ENCODE measurements at places on chromosomes 12 and 14. TPM values are rescaled to one million over a fixed set of nuclear protein-coding genes. Genes with fewer than 3 reads are reported as not detected.

GZMB gene
- total RNA-seq: 0.83 TPM

MGAT4C gene
- 3.3 TPM for total RNA-seq

SLC35E3 gene
- total RNA-seq: 6.2 TPM

NGB gene
- not detected for total RNA-seq

PTCSC3 gene
- total RNA-seq: not detected

- no peak for DNase-seq
These were observed 36.2 kb downstream of the MED13L start for GRCh38 chr12:116241157-116241759.

LRP6 gene
- total RNA-seq: 20.3 TPM

ARHGDIB gene
- total RNA-seq: 28.1 TPM

RTL1 gene
- not detected for total RNA-seq

DNA sequence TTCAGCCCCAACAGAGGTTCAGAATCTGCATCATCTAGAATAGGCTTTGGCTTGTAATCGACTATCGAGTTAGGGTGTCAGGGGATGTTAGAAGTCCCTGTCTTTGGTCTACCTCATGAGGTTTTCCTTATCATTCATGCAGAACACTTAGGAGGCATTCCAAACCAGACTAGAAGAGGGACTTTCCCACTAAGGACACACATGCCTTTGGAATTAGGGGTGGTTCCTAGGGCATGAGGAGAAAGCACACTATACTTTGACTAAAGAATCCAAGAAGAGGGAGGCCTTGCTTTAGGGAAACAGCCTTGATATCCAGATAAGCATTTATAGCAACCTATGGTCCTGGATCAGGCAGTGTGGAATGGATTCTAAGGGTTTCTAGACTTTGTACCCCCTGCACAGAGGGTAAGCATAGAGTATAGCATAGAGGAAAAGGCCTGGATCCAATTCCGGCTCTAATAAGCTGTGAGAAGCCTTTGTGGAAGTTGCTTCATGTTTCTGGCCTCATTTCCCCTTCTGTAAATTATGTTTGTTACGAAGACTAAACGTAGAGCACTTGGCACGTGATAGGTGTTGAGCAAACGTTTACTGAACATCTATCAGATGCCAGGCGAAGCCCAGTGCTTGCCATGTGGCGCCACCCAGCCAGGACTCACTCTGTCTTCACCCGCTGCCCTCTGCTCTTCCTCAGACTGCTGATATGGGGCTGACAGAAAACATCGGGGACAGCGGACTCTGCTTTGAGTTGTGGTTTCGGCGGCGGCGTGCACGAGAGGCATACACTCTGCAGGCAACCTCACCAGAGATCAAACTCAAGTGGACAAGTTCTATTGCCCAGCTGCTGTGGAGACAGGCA, 13.2 kb downstream of the ZNF219 start:
- DNase-seq: peak; percentile 67

- DNase-seq: no peak
These were observed 136.6 kb downstream of the LMNTD1 start for GRCh38 chr12:25416516-25416915.

NEUROD4 gene
- not detected for total RNA-seq

- no peak for DNase-seq
These were observed 44.2 kb upstream of the FBXO21 start for GRCh38 chr12:117234441-117234840.

HOXC6 gene
- total RNA-seq: not detected

DNA sequence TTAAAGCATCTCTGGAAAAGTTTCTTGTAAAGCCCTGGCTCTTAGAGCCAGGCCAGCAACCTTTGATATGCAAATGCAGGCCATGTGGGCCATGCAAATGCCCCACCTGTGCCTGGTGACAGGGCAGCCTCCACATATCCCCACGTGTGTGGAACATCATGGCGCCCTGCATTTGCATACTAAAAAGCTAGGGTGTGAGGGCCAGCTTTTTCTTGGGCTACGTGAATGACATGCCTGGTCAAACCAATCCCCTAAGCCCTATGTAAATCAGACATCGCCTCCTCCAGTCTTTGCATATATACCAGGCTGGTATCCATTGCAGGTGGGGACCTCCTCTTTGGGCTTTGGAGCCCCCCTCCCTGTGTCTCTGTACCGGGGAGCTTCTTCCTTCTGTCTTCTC, 6.4 kb downstream of the CSRP2 start:
- DNase-seq: no peak

DNA sequence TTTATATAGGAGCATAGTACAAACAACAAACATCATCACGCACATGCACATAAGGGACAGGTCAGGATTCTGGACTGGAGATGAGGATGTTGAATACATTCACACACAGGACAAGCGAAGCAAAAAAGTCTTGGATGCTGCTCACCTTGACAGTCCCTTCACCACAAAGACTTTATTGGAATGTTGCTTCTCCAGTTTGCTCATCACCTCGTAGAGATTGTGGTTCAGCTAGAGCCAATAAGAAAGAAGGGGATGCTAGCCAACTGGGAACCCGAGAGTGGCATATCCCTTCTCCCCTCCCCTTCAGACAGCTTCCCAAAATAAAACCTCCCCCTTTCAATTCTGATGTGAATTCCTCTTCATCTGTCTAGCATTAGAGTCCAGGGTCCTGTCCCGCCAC, 25.4 kb upstream of the SMAGP start:
- DNase-seq: no peak

GRCh38 chr14:101364503-101365328, 196.6 kb upstream of the DIO3 start:
- DNase-seq: no peak

GRCh38 chr12:87320724-87321123, 708.5 kb downstream of the C12orf50 start:
- no peak for DNase-seq

RFX4 gene
- total RNA-seq: not detected

GRCh38 chr12:89731614-89732013, 23.0 kb upstream of the ATP2B1 start:
- DNase-seq: no peak

DNA sequence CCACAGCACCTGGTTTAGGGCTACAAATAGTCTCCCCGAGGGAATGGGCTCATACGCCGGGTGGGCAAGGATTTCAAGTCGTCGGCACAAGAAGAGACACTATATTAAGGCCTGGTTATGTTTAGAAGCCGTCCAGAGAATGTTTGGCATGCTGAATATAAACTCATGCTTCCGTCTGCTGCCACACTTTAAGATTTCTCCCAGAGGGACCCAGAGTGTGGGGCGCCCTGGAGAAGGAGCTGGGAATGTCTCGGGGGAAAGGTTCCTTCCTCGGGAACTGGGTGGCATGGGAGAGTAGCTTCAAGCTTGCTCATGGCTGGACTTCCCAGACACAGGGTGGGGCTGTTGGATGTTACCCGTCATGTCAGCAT, 295.7 kb downstream of the CACNA1C start:
- DNase-seq: no peak

DNA sequence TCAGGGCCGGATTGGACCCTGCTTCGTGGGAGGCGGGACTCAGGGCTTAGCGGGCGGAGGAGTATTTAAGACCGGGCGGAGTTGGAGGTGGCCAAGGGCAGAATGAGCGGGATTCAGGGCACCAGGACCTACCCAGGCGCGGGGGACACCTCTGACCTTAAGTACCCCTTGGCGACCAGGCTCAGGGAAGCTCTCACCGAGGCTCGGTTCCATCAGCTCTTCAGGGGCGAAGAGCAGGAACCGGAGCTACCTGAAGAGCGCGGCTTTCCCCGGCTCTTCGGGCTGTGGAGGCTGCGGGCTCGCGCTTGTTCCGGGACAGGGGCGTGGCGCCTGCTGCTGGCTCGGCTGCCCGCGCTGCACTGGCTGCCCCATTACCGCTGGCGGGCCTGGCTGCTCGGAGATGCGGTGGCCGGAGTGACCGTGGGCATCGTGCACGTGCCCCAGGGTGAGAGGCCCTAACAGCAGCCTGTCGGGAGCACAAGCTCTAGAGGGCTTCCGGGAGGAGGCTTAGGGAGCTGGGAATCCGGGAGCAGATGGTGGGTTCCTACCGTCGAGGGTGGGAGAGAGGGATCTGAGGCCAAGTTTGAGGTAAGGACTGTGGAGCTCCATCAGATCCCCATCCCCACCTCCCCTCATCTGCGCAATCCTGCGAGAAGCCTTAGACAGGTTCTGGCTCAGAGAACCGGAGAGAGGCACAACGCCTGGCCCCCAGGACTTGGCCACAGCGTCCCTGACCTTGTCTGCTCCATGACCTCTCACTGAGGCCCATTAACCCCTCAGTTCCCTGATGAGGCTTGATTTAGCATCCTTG, 8.4 kb downstream of the ARHGEF25 start:
- peak; percentile 61 for DNase-seq

DNA sequence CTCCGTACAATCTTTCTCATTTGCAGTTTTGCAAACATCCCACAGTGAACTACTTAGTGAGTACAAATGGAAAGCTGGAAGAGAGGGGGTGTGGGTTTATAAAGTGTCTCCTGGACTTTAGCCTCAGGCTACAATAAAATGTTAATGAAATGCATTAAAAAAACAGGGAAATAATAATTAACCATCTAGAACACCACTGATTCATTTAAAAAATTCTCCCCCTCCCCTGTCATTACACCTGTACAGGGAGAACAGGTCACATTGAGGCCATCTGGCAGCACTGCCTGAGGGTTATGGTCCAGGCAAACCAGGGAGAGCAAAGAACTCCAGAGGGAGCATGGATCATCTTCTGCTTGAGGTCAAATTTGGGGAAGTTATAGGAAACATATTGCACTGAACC, 96.3 kb downstream of the TSPAN8 start:
- DNase-seq: no peak

DNA sequence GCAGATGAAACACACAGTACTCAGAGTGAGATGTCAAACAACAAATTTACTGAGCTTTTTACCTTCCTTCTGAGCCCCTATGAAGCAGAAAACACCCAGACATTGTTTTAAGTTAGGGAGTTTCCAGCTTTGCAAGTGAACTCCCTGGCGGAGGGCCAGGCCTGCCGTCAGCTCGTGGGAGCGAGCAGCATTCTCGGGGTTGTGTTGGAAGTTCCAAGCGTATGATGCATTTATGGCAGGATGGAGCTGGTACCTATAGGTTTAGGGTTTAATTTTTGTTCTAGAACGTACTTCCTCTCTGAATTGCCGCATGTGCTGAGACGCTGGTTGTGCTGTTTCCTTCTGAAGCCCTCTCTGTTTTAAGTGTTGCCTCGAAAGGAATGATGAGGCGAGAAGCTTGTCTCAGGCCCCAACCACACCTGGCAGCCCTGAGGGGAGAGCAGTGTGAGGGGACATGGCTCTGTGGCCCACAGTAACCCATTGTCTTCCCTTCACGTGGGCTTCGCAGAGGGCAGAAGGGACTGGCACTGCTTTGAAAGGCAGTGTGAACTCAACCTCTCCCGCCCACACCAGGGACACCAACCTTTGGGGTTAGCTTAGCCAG, 76.6 kb downstream of the SSPN start:
- peak; percentile 81 for DNase-seq

DNA sequence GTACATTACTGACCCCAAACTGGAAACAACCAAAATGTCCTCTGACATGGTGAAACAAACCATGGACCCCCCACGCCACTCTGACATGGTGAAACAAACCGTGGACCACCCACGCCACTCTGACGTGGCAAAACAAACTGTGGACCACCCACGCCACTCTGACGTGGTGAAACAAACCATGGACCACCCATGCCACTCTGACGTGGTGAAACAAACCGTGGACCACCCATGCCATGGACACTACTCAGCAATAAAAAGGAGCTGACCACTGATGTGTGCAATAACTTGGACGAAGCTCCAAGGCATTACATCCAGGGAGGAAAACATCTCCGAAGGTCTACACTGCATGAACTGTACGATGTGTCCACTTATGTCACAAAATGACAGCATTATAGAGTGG, 3.1 kb upstream of the GOLGA3 start:
- no peak for DNase-seq

GRCh38 chr12:7642876-7643309, 22.8 kb downstream of the APOBEC1 start:
- DNase-seq: no peak

GRCh38 chr12:116200812-116201211, 76.7 kb downstream of the MED13L start:
- DNase-seq: no peak

GRCh38 chr14:61780125-61780524, 17.9 kb downstream of the SNAPC1 start:
- no peak for DNase-seq

DNA sequence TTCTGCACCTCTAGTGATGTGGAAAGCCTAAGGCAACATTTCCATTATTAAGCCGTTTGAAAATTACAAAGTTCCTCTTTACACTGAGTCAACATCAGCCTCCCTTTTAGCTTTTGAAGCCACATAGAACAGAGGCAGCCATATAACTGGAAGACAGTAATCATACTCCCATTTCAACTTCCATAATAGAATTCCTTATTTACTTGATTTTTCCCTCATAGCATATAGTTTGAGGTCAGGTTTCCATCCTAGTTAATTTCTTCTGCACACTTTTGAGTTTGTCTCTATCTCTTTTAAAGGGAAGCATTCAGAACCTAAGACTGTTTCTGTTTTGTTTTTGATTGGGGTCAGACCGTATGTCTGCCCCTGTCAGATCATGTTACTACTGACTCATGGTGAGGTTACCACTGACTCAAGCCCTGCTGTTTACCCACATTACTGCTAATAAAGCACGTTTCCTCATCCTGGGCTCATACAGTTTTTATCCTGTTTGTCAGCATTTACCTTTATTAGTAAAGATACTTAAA, 161.0 kb downstream of the SLC38A4 start:
- DNase-seq: no peak

EXOC3L4 gene
- not detected for total RNA-seq
